ENCODE measurements at places on chromosomes 6 and 20.
A peak's percentile ranks its signal among the peaks of the same experiment; 100 is the strongest.

GRCh38 chr20:37564016-37564387 is 36.3 kb upstream of the BLCAP start:
- no peak for DNase-seq

DNA sequence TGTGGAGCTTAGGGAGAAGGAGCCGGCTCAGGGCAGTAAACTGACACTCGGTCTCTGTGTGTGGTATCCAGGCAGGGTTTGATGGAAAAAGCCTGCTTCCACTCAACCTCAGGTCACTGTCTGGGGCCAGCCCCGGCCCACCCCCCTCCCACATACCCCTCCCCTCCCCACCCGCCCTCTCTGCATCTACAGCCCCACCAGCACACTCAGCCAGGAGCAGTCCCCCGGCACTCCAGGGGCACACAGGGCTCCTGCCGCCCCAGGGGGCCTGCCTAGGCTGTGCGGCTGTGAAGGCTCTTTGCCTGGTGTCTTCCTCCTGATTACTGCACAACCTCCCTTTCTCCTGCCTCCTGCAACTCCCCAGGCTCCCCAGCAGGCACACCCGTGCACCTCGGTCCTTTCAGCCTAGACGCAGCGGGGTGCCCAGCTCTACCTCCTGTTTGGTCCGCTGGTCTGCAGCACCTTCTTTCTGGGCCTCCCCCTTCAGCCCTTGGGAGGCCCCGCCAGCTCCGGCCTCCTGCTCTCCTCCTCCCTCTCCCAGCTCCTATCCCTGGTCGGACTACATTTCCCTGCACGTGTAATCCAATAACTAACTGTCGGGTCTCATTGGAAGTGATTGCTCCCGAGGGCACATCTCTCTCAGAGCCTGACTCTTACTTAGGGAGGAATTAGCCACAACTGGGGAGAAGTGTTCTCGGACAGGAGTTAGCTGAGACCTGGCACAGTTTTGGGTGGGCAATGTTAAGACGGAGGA is 1.3 kb upstream of the FOXF2 start:
- no peak for DNase-seq

DNA sequence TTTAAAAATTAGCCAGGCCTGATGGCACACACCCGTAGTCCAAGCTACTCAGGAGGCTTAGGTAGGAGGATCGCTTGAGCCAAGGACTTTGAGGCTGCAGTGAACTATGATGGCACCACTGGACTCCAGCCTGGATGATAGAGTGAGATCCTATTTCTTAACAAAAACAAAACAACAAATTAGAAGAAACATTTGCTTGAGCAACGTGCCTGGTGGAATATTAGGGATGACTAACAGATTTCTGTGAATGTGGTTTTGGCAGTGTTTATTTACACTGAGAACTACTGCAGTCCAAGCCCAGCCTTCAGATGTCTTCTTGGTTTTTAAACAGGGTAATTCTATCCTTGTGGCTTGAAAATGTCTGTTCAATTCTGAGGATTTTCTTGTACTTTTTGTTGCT is 9.2 kb downstream of the PPP1R3G start:
- no peak for DNase-seq

DNA sequence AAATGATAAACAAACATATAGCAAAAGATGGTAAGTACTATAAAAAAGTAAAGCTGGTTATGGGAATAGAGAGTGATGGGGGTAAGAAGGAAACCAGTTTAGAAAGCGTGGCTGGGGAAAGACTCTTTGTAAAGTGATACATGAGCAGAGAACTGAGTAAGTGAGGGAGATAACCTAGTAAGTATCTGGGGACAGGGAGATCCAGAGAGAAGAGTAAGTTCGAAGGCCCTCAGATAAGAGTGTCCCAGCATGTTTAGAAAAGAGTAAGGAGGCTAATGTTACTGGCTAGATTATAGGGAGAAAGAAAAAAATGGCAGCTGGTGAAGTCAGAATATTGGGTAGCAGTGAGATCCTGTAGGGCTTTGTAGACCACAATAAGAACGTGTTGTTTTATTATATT is 50.7 kb upstream of the HBS1L start:
- DNase-seq, result no peak

- DNase-seq, result peak; percentile 86
Observed at GRCh38 chr6:54718541-54719023, 128.0 kb upstream of the FAM83B start.

- no peak for DNase-seq
Observed at GRCh38 chr20:49711667-49711987, 2.1 kb downstream of the B4GALT5 start.

DNA sequence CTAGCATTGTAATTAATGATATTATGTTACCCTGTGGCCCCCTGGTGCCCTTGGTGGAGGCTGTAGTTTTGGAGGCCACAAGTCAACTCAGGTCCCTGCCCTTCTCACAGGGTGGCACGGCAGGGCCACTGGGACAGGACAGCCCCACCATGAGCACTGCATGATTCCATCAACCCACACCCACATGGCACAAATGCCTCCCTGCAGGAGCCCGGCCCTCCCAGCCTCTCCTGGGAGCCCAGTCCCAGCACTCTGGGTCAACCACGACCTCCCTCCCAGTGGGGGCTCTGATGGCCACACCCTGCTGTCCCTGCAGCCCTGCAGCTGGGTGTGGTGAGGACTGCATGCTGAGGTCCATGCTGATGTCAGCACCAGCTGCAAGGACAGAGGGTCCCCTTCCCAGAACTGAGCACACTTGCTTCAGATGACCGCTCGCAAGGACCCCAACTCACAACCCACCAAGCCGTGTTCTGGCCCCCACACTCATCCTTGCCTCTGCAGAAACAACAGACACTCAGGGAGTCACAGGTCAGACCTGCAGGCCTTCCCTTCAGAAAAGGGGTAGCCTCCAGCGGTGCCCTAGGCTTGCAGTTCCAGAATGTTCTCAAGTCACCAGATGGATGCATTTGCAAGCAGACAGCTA is 15.7 kb upstream of the CST7 start:
- no peak for DNase-seq

GRCh38 chr20:47814632-47815415 is 29.5 kb upstream of the SULF2 start:
- no peak for DNase-seq

DNA sequence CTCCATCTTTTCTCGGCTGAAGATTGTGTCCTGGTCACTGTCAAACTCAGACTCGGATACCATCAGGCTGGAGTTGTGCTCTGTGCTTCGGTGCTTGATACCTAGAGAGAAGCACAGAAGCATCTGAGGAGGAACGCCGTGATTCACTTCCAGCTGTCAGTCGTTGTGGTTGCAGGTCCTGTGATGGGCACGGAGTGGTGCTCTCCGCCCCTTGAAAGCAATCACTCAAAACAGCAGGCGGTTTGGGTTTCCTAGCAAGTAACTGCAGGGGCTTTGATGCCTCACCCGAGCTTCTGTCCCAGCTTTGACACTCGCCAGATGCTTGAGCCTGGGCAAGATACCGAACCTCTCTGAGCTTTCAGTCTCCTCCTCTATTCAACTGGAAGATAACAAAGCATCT is 52.5 kb downstream of the ALDH5A1 start:
- DNase-seq, result peak; percentile 3

GRCh38 chr6:105263685-105264610 is 84.1 kb upstream of the POPDC3 start:
- DNase-seq, result peak; percentile 63

DNA sequence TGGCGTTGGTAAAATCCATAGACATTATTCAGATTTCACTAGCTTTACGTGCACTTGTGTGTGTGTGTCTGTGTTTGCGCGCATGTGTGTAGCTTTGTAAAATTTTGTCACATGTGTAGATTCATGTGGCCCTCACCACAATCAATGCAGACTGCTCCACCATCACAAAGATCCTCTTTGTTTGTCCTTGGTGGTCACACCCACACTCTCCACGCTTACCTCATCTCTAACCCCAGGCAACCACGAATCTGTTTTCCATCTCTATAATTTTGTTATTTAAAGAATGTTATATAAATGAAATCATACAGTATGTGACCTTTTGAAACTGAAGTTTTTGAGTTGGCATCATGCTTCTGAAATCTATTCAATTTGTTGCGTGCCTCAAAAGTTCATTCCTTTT is 58.5 kb downstream of the GRM1 start:
- DNase-seq, result no peak

DNA sequence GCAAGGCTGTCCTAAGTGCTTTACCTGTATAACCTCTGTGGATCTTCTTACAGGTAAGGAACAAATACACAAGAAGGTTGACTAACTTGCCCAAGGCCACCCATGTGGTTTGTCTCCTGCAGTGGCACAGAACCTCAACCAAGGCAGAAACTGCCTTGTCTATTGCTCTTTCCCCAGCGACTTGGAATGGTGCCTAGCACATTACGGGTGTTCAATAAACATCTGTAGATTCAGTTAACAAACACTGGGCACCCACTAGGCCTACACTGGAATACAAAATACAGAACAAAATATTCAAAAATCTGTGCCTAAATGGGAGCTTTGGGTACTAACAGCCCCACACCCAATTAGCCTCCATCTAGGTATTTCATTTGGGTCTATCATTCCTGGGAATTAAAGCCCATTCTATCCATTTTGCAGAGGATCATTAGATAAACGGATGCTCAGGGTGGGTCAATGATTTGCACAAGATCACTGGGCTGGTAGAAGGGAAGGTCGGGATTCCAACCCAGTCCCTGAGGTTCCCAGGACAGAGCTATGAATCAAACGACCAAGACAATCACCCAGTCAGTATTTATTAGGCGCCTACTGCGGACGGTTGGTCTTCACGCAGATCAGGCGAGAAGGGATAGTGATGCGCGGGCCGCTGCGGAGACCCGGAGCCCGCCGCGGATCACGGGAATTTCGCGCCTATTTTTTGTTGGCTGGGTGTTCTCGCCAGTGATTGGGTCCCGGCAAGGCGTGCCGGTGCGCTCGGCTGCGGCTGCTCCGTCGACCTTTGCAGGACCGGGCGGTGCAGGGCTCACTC is at the start of gene STK35:
Gene STK35, plus strand, starts transcription at position 771 of the 808 bp plus-strand sequence. CDS start 55 bp downstream, outside the sequence.
- DNase-seq, result peak; percentile 43

- peak; percentile 78 for DNase-seq
Observed at GRCh38 chr6:28474441-28475219, 31.3 kb upstream of the ZSCAN23 start.

- DNase-seq, result no peak
Observed at GRCh38 chr6:24930431-24930871, 5.3 kb downstream of the RIPOR2 start.

GRCh38 chr6:44504301-44504791 is 116.8 kb downstream of the CDC5L start:
- no peak for DNase-seq

- DNase-seq, result no peak
Observed at GRCh38 chr6:24932832-24933231, 2.9 kb downstream of the RIPOR2 start.

- DNase-seq, result no peak
Observed at GRCh38 chr6:9499709-9500108, 915.2 kb downstream of the TFAP2A start.

DNA sequence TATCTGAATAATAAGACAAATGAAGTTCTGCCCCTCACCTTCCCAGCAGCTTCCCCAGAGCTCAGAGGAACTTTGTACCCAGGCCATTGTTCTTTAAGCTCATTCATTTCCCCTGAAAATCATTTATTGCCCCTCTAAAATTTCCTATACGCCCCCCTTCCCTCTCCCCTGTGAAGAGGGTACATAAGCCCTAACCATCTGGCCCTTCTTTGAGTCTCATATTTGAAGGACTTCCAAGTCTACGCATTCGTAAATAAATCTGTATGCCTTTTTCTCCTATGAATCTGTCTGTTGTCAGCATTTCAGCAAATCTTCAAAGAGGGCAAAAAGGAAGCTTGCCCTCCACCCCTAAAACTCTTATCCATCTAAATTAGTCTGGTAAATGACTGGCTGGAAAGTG is 73.1 kb upstream of the DST start:
- DNase-seq, result peak; percentile 5

GRCh38 chr20:348972-349841 is 2.3 kb downstream of the NRSN2 start:
- DNase-seq, result no peak

DNA sequence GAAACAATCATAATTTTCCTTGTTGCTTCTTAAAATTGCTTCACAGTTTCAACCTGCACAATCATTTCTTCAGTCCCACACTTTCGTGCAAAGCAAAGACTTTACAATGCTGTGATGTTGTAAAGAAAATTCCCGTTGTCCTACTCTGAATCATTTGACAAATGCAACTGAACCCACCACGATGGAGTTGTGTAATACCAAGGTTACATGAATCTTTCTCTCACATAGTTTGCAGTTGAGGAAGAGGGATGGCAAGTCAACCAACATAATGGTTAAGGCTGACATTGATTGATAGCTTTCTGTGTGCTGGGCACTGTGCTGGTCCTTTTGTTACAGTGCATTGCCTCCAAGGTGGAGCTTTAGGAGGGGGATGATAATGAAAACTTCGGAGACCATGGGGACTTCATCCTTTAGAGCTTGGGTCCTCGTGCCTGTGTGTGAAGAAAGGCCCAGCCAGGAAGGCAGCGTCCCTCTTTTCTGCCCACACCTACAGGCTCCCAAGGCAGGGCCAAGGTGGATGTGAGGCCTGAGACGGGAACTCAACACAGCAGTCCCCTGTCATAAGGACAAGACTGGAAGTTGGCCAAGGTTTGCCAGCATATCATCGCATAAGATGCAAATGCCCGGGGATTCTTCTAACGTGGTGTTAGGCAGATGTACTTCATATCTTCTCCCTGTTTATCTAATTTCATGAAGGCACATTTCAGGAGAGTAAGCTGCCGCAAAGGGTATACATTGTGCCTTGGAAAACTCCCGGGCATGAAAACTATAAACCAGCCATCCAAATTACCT is 96.9 kb downstream of the LY86 start:
- DNase-seq, result no peak

DNA sequence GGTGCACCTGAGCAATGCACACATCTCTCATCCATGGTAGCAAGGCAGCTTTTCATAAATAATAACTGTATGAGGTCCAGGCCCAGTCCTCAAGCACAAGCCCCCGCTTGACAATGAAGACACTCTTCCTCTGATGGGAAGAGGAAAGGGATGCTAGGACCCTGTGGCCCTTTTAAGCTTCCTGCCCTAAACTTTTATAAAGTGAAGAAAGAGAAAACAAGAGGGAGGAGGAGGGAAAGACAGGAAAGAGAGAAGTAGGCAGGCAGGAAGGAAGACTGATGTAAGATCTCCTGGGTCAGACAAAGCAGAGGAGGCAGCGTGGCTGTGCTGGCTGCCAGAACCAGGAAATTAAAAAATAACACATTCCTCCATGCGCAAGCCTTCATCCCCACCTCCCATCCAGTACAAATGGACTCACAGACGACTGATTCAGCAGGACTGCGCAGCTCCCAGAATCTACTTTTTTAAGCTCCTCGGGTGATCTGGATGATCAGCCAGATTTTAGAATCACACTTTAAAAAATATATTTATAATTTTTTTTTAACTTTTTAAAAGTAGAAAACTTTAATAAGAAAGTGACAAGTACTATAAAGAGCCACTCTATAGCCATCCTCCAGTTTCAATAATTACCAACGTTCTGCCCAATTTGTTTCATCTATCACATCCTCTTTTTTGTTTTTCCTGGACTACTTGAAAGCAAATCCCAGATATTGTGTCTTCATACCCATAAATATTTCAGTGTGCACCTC is 16.5 kb downstream of the TNFAIP3 start:
- no peak for DNase-seq

DNA sequence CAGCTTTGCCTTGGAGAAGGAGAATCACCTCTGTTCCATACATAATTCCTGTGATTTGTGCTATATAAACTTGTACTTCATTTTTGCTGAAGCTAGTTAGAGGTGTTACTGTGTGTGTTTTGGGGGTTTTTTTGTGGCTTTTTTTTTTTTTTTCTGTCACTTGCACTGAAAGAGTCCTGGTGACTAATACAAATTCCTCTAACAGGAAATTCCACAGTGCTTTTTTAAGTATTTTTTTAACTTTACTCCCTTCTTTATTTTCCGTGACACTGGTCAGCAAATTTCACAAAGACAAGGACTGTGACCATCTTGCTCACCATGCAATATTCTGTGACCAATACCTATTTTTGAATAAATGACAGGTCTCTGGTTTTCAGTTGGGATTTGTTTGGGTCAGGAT is 110.5 kb downstream of the ISM1 start:
- no peak for DNase-seq
